ENCODE measurements at places on chromosomes 2 and 18. TPM values are rescaled to one million over a fixed set of nuclear protein-coding genes. Genes with fewer than 3 reads are reported as not detected.

The FOXI3 gene
- not detected for total RNA-seq

The RGPD3 gene
- total RNA-seq = not detected

The AMER3 gene
- 0.70 TPM for total RNA-seq

The IL37 gene
- not detected for total RNA-seq

The EVX2 gene
- not detected for total RNA-seq

DNA sequence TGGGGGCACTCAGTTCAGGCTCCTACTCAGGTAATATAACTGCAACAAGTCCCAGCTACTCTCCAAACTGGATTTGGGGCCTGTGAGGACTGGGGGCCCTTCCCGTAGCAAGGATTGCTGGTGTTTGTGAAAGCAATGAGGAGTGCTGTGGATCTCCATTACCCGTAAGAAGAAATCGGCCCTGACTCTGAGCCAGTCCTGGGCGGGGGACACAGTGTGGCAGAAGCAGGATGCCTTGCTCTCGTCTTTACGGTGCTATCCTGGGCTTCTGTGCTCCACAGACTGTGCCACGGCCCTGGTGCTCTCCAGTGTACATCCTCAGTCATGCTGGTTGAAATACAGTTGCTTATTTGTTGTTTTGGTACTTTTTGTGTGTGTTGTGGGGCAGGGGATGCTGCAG is 172.9 kb downstream of the NDUFA10 start:
- no peaks in the 10 kb centered on the region for H3K4me1 ChIP-seq
- H3K27me3 ChIP-seq = no peaks in the 10 kb centered on the region
- H3K27ac ChIP-seq = no peak overlapping the region
- H3K4me3 ChIP-seq = no peak overlapping the region
- no peaks in the 10 kb centered on the region for H3K36me3 ChIP-seq
- peak; percentile 22 for DNase-seq

DNA sequence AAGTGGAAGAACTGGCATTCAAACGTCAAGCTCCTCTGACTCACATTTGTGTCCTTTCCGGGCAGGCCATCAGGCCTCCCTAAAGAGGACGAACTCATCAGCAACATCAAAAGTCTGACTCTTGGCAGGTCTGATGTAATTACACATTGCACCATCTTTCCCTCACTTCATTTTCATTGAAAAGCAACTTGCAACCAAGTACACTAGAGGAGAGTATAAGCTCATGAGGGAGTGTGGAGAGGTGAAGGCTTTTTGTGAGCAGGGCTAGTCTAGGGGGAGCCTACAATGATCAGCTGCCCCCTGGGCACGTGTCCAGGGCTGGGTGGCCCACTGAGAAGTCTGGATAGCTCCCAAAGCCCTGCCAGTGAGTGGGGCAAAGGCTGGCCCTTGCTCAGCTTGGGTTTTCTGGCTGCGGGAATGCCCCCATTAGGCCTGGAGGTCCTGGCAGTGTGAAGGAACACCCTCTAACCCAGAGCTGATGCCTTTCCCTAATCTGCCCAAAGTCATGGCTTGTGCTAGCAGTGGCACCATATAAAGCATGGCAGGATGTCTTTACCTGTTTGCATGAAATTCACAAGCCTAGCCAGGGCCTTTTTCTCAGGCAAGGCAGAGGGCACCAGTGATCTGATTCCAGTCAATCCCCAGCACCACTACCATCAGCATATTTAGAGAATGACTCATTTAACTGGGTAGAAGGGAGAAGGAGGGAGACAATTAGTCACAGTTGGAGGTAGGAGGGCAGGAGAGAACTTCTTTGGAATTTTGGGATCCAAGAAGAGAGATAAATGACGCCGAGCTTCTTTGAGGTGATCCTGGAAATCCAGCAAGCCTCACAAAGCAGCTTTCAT is 8.5 kb upstream of the DAW1 start:
- no peak overlapping the region for H3K4me3 ChIP-seq
- no peaks in the 10 kb centered on the region for H3K27me3 ChIP-seq
- no peaks in the 10 kb centered on the region for H3K36me3 ChIP-seq

DNA sequence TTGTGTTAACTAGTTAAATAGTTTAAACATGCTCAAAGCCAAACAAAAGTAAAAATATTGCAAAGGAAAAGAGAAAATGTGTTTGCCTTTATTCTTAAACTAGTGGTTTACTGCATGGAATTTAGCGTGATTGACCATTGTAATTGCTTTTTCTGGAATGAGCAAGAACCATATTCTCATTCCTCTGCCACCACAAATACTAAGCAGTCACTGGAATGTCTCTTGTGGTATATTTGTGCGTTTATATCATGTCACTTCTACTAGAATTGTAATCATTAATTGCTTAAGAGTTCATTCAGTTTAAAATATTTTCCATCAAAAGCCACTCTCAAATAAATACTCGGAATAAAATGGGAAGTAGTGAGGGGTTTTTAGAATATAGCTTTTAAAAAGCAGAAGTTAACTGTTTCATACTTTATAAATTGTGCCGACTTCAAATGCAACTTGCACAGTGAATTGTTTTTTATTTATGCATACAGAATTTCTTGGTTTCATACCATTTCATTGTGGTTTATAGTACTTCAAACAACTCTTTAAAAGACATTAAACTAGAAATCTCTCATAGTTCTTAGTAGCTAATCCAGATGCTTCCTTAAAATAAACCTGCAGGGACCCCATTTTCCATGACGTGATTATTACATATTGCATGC is 288.1 kb downstream of the EPHA4 start:
- no peaks in the 10 kb centered on the region for H3K4me1 ChIP-seq
- no peak for DNase-seq

DNA sequence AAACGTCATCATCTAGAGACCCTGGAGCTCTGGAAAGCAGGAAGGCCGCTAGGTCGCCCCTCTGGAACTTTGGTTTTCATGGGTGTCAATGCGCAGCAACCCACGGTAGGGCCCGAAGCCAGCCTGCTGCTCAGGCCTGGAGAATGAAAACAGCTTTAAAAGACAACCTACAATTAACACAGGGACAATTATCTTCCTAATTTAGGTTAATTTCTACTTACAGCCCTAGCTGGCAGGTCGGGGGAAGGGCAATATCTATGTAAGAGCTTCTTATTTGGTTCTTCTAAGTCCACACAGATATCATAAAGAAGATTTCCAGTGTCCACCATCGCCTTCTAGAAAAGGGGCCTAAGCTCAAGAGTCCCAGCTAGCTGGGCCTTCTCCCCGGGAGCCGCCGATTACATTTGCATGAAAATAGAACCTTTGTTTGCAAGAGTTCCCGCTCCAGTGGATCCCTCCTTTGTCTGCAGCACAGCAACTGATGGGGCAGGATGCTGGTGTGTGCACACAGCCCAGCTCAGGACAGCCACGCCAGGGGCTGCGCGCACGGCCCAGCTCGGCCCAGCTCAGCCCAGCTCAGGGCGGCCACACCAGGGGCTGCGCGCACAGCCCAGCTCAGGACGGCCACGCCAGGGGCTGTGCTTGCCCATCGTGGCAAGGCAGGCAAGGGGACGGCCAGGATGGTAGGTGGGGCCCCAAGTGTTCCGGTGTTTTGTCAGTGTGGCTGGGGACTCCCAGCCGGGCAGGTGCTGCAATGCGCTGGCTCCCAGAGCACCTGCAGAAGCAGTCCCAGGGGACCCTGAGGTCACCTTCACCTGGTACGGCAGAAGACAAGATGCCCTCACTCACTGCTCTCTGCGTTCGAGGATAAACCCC is 109.1 kb downstream of the HDAC4 start:
- DNase-seq = peak; percentile 55
- H3K36me3 ChIP-seq = no peaks in the 10 kb centered on the region
- no peaks in the 10 kb centered on the region for H3K27me3 ChIP-seq
- H3K4me1 ChIP-seq = peaks cover 49% of the 10 kb centered on the region
- peak overlapping the region; percentile 13 for H3K27ac ChIP-seq

DNA sequence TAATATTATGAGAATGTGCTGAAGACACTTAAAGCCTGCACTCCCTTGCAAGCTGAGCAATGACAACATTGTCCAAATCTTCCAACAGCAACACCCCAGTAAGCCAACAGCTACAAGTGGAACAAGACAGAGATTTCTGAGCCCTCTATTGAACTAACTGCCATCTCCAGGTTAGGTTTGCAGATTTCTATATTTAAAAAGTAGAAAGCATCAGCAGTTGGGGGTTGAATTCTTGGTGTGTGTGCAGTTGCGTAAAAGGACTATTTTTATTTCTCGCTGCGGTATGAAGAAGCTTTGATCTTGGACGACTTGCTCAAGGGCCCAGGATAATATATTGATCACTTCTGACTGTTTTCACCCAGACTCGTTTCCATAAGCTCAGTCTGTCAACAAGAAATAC is 106.2 kb upstream of the ZFP36L2 start:
- H3K27me3 ChIP-seq = no peaks in the 10 kb centered on the region
- H3K4me1 ChIP-seq = no peaks in the 10 kb centered on the region
- no peak overlapping the region for H3K27ac ChIP-seq
- no peaks in the 10 kb centered on the region for H3K36me3 ChIP-seq

DNA sequence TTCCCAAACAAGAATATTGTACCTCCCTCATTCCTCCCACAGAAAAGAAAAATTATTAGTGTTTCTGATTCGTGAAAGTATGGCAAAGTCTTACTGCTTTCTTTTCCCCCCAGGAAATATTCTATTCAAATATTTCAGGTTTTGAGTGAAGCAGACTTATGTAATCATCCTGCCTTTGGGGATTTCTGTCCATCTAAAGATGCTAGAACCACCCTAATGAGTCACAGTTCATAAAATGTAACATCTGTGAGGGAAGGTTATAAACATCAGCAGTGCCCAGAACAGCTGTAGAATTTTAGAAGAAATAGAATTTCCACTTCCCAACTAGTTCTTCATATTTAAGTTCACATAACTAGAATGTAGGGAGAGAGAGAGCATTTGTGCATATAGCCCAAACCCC is 39.0 kb downstream of the EEF1B2 start:
- no peak for DNase-seq
- no peaks in the 10 kb centered on the region for H3K4me1 ChIP-seq
- no peaks in the 10 kb centered on the region for H3K36me3 ChIP-seq

DNA sequence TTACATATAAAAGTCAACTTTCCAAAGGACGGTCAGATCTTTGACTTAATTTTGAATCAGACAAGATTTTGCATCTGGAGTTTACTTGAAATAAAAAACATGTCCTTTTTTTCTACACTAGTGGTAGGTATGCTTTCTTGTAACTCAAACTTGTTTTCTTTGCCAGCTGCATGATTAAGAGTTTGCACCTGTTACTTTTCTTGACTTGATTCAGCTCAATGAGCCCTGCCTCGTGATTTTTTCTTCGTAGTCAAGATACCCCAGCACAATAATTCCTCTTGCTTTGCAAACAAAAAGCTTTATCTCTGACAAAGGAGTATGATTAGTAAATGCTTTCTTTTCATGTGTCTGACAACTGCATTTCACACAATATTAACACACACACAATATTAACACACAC is 82.3 kb downstream of the FBXO15 start:
- H3K27ac ChIP-seq = no peak overlapping the region
- no peak for DNase-seq
- H3K36me3 ChIP-seq = no peaks in the 10 kb centered on the region
- no peaks in the 10 kb centered on the region for H3K4me1 ChIP-seq
- no peak overlapping the region for H3K4me3 ChIP-seq
- H3K27me3 ChIP-seq = no peaks in the 10 kb centered on the region

DNA sequence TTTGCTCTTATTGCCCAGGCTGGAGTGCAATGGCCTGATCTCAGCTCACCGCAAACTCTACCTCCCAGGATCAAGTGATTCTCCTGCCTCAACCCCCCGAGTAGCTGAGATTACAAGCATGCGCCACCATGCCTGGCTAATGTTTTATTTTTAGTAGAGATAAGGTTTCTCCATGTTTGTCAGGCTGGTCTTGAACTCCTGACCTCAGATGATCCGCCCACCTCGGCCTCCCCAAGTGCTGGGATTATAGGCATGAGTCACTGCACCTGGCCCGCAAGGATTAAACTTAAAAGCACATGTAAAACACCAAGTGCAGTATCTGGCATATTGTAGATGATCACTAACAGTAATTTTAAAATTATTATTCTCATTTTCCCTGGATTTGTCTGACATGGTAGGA is 72.9 kb downstream of the C1QL2 start:
- no peak for DNase-seq
- no peaks in the 10 kb centered on the region for H3K36me3 ChIP-seq
- no peak overlapping the region for H3K4me3 ChIP-seq
- H3K4me1 ChIP-seq = no peaks in the 10 kb centered on the region
- no peak overlapping the region for H3K27ac ChIP-seq
- H3K27me3 ChIP-seq = no peaks in the 10 kb centered on the region

GRCh38 chr2:137842430-137842829 is 121.8 kb upstream of the HNMT start:
- no peaks in the 10 kb centered on the region for H3K27me3 ChIP-seq
- no peak for DNase-seq
- no peak overlapping the region for H3K27ac ChIP-seq
- no peaks in the 10 kb centered on the region for H3K4me1 ChIP-seq
- no peak overlapping the region for H3K4me3 ChIP-seq
- H3K36me3 ChIP-seq = no peaks in the 10 kb centered on the region

DNA sequence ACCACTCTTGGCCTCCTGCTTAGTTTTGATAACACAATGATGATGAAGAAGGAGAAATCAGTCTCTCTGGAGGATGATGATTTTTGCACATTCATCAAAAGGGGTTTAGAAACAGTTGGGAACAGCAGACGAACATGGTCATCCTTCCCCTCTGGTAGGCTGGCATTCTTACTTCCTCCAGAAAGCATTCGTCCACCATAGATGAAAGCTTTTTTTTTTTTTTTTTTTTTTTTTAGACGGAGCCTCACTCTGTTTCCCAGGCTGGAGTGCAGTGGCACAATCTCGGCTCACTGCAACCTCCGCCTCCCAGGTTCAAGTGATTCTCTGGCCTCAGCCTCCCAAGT is 43.5 kb upstream of the TTC39C start:
- H3K36me3 ChIP-seq = no peaks in the 10 kb centered on the region
- no peaks in the 10 kb centered on the region for H3K4me1 ChIP-seq
- H3K27ac ChIP-seq = peak overlapping the region; percentile 77
- H3K4me3 ChIP-seq = no peak overlapping the region

GRCh38 chr2:90645-91312 is 44.5 kb upstream of the FAM110C start:
- H3K36me3 ChIP-seq = no peaks in the 10 kb centered on the region
- no peak overlapping the region for H3K27ac ChIP-seq
- no peak for DNase-seq
- H3K4me1 ChIP-seq = no peaks in the 10 kb centered on the region
- no peaks in the 10 kb centered on the region for H3K27me3 ChIP-seq
- H3K4me3 ChIP-seq = no peak overlapping the region

DNA sequence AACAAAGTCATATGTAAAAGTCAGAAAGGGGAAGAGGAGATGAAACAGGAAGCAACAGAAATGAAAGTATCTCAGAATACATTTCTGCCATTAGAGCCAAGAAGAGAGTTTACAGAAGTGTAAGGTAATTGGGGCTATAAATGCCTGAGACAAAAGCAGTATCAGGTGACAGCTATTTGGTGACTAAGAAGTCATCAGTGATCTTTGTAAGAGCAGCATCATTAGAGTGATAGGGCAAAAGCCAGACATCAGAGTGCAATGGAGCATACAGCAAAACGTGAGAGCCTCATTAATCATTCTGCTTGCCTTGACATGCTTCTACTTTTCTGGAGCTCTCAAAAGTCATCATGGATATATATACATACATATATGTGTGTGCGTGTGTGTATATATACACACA is 804.7 kb upstream of the PIK3C3 start:
- H3K27ac ChIP-seq = no peak overlapping the region
- H3K4me1 ChIP-seq = no peaks in the 10 kb centered on the region
- no peak overlapping the region for H3K4me3 ChIP-seq
- H3K36me3 ChIP-seq = no peaks in the 10 kb centered on the region
- DNase-seq = no peak

Measured in Peyer's patch (tissue), 4 donors.